Psoas muscle (tissue), 8 donors: ENCODE measurements at places on chromosomes 5 and 9. TPM values are rescaled to one million over a fixed set of nuclear protein-coding genes. Genes with fewer than 3 reads are reported as not detected.

GRCh38 chr5:113181409-113181808, 204.8 kb downstream of the DCP2 start:
- DNase-seq, result no peak

RGP1 gene
- 36.0 TPM for total RNA-seq

DNA sequence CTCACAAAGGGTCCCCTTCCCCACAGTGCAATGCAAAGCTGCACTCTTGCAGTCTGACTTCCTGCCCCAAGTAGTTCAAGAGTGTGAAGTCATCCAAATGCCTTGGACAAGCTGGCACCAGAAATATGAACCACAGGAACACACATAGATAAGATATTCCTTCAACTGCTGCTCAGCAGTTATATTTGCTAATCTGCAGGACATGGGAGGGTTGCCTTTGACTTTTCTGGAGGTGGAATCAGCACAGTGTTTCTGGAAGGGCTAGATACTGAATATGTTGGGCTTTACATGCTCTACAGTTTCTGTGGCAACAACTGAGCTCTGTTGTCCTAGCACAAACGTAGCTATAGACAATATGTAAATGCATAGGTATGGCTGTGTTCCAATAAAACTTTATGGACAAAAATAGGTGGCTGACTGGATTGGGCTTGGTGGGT, 96.7 kb upstream of the PCA3 start:
- DNase-seq, result no peak

MAML1 gene
- 11.2 TPM for total RNA-seq

DNA sequence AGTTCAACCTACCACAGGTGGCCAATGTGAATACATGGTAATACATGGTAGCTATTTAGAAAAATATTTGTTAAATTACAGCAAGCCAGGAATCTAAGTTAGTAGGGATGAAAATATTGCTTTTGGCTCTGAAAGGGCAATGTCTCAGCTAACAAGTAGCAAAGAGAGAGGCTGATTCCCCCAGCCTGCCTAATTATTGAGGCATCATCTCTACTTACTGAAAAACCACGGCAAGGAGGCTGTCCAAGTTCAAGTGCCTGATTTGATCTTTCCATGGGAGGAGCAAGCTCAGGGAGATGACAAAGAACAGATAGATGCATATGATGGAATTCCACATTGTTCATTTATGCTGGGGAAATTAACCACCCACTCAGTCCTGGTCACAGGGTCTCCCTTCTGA, 28.7 kb upstream of the UBTD2 start:
- no peak for DNase-seq

EPB41L4B gene
- total RNA-seq, result 4.6 TPM
